ENCODE measurements at places on chromosomes 1 and 21.

DNA sequence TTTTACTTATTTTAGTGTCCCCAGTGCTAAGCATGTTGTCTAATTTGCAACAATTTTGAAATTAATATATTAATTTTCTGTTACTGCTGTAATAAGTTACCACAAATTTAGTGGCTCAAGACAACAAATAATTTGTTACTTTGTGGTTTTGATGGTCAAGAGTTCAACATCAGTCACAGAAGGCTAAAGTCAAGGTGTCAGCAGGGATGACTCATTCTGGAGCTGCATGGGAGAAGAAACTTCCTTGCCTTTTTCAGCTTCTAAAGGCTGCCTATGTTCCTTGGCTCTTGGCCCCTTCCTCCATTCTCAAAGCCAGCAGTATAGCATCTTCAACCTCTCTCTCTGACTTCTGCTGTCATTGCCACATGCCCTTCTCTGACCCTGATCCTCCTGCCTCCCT is 271.8 kb downstream of the HLX start:
- no peak for DNase-seq

DNA sequence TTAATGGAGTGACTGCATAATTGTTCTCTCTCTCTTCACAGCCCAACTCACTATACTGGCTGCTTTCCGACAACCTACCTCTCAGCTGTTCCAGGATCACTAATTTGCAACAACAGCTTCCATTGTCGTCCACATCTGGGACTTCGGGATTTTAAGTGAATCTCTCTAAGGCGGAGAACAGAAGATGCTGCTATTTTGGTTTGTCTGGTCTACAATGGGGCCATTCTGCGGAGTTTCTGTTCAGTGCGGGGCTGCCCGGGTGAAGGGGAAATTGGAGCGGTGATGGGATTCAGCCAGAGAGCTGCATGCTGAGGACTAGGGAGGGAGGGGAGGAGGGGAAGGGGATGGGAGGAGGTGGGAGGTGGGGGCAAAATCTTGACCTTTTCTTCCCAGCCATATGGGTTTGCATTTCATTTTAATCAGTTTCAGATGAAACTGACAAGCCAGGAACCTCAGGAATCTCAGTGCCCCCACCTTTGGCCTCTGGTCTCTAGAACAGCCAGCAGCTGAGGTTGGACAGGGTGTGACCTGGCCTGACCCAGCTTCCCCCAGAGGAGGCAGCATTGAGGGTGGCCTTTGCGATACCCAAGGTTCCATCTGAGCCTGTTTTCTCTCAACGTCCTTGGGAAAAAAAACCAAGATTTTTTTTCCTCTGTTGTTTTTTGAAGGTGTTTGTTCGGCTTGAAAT is 6.9 kb upstream of the SRP9 start:
- no peak for DNase-seq

DNA sequence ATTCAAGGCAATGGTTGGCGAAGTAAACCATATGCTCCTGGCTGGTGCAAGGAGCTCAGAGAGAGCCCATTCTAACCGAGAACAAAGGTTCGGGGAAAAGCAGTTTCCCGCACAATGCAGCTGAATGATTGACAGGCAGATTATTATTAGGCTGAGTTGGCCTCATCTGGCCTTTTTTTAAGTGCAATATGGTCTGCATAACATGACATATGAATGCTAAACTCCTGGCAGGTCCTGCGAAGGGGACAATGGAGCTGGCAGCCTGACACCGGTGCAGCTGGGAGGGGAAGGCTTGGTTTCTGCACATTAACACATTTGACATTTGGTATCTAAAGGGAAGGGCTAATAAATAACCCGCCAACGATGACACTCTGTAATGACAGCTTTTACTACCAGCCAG is 92.0 kb downstream of the MIS18A start:
- no peak for DNase-seq

- DNase-seq: no peak
Observed at GRCh38 chr1:1004780-1005697, 5.1 kb upstream of the HES4 start.

GRCh38 chr1:33763406-33763805 is 100.5 kb upstream of the HMGB4 start:
- no peak for DNase-seq

DNA sequence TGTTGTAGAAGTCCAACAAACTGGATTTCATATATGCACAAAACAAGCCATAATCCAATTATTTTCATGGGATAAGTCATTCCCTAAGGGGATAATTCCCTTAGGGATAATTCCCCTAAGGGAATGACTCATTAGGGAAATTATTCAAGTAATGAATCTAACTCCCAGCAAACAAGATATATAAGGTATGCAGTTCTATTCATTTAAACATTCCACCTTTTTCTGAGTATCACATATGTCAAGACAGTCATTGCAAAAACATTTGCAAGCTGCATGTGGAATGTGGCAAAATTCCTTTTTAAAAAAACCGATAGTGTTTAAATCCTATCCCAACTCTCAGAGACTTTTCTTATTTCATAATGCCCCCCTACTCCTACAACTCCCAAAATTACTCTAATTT is 131.2 kb downstream of the AKT3 start:
- DNase-seq: no peak

All from stimulated activated CD8-positive, alpha-beta memory T cell treated with anti-CD3 and anti-CD28 coated beads, Interleukin-4, amount 100 ng/mL, for 1 hour (primary cell).